ENCODE measurements at places on chromosomes 13 and 19. TPM values are rescaled to one million over a fixed set of nuclear protein-coding genes. Genes with fewer than 3 reads are reported as not detected.

INSR gene
- 29.2 TPM for total RNA-seq

STOML3 gene
- not detected for total RNA-seq

ZNF429 gene
- total RNA-seq = 8.0 TPM

MICOS13 gene
- total RNA-seq = 30.8 TPM

TMEM145 gene
- total RNA-seq = not detected

ADAMTSL5 gene
- 3.1 TPM for total RNA-seq

ICAM4 gene
- 5.8 TPM for total RNA-seq

LENG9 gene
- 13.7 TPM for total RNA-seq

HNRNPA1L2 gene
- 4.3 TPM for total RNA-seq

MTIF3 gene
- 66.7 TPM for total RNA-seq

ZNF471 gene
- total RNA-seq = 1.7 TPM

ZNF20 gene
- total RNA-seq = 7.5 TPM

ELANE gene
- total RNA-seq = 0.07 TPM

FFAR1 gene
- total RNA-seq = not detected

IFNL1 gene
- not detected for total RNA-seq

OR4F17 gene
- total RNA-seq = not detected

FFAR3 gene
- total RNA-seq = not detected

MIDN gene
- total RNA-seq = 32.1 TPM

NCCRP1 gene
- total RNA-seq = 8.9 TPM

GPR183 gene
- total RNA-seq = not detected

CD177 gene
- total RNA-seq = 0.85 TPM

TTC9B gene
- under 0.01 TPM for total RNA-seq

TBXA2R gene
- total RNA-seq = 0.21 TPM

CLEC17A gene
- total RNA-seq = not detected

KLHL1 gene
- total RNA-seq = not detected

ABCA7 gene
- 16.1 TPM for total RNA-seq

PRTN3 gene
- total RNA-seq = not detected

HMG20B gene
- 60.1 TPM for total RNA-seq

KLF1 gene
- total RNA-seq = under 0.01 TPM

GRIN2D gene
- total RNA-seq = under 0.01 TPM

ZNF493 gene
- total RNA-seq = 12.6 TPM

MYO16 gene
- total RNA-seq = 0.07 TPM

SYNGR4 gene
- not detected for total RNA-seq

PRRG2 gene
- 7.9 TPM for total RNA-seq

ZNF835 gene
- under 0.01 TPM for total RNA-seq

PSG11 gene
- total RNA-seq = not detected

CPB2 gene
- total RNA-seq = not detected

CYP2A7 gene
- not detected for total RNA-seq

All from nasal cavity respiratory epithelium epithelial cell of viscerocranial mucosa (primary cell).